Ovary (tissue), 10 donors: ENCODE measurements at places on chromosomes 2 and 18. TPM values are rescaled to one million over a fixed set of nuclear protein-coding genes. Genes with fewer than 3 reads are reported as not detected.

DNA sequence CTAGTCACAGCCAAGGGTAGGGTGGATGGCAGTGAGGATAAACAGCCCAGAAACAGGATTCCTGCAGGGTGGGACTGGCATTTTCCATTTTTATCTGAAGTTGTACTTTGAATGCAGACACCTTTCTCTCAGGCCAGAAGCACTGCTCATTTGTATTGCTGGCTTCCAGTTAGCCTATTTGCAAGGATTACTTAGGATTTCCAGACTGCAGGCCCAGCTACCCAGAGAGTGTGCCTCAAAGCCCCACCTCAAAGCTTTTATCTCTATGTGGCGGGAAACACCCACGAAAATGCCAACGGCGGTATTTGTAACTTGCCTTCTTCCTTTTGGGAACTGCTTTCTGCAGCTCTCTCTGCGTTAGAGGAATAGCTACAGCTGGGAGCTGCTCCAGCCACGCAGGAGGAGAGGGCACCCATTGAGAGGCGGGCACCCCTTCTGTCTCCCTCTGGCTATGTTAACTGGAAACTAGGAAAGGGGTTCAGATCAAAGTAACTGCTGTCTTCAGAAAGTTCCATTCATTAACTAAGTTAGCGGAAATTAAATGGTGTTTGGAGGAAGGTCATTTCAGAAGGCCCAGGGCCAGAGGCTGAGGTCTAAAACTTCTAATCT lies 144.9 kb downstream of the TGIF1 start:
- DNase-seq = peak; percentile 47

GRCh38 chr18:8943900-8944870 lies 158.3 kb upstream of the NDUFV2 start:
- DNase-seq = no peak

DNA sequence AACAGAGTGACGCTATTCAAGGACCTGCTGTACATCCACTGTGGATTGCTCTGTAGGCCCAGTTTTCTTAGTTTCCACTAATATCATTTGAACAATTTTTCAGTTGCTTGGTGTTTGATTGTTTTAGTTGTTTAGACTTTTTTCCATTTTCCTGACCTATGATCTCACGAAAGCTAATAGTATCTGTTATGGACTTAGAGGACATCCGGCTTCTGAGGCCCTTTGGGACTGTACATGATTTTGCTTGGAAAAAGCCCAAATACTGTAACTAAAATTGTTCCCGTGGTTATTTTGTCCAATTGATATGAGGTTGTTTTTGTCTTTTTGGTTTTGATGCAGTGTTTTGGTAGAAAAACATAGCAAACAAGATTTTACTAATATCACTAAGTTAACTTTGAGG lies 174.6 kb downstream of the PLCL1 start:
- no peak for DNase-seq

DNA sequence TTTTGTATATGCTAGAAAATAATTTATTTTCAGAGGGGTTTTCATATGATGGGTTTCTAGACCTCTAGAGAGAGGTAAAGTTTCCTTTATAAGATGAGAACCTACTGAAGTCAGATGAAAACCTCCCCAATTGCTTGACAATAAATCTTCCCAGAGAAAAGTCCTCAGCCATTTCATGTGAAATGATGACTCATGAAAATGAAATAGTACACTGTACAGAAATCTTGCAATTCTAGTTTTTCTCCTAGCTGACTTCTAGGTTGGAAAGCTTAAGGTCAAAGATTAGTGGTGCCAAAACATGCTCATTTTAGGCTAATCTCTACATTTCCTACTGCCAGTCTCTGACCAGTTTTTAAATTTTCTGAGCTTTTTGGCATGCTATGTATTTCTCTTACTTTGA lies 826.5 kb upstream of the FSHR start:
- DNase-seq = no peak

DNA sequence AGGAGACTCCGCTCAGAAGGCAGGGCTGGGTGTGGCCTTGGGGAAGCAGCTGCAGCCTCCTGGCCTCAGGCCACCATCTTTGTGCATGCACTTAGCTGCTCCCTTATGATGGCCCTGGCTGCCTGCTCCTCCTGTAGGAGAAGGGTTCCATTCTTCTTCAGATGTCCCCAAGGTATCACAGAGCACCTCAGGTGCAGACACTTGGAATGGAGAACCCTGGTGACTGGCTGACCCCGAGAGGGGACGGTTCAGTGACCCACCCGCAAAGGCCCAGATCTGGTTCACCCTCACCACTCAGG lies 9.6 kb downstream of the GPAT2 start:
- DNase-seq = no peak

- no peak for DNase-seq
Measured at GRCh38 chr2:172561270-172561669, 5.4 kb downstream of the PDK1 start.

- DNase-seq = no peak
Measured at GRCh38 chr2:81598453-81598852, 1293.9 kb upstream of the LRRTM1 start.

ENOSF1 gene
- 29.2 TPM for polyA plus RNA-seq

- no peak for DNase-seq
Measured at GRCh38 chr18:61847164-61847791, 45.5 kb downstream of the RNF152 start.

PID1 gene
- 24.7 TPM for polyA plus RNA-seq

GPR39 gene
- polyA plus RNA-seq = 0.43 TPM

- DNase-seq = no peak
Measured at GRCh38 chr2:28716265-28716865, 35.3 kb upstream of the PPP1CB start.

DNA sequence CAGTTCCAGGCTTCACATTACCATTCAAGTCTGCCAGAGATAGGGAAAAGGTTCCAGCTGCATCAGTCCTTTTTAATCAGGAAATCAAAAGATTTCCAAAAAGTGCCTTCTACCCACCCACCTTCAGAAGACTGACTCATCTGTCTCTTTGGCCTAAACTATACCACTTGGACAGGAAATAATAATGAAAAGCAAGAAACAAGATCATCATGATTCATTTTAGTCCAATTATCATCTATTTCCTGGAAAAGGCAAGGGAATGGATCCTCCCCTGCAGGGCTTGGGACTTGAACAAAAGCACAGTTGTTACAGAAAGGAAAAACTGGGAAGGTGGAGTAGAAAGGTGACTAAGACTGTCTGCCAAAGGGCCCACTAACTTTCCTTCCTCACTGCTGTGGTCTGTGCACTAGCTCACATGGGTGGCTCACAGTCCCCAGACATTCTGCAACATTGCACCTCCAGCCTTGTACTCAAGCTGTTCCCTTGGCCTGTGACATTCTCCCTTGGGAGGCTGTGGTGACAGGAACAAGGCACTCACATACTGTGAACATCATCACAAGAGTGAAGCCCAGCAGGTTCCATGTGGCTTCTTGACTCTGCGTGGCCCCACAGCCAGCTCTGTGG lies 75.3 kb downstream of the VSNL1 start:
- no peak for DNase-seq

ASXL2 gene
- polyA plus RNA-seq = 3.0 TPM

DNA sequence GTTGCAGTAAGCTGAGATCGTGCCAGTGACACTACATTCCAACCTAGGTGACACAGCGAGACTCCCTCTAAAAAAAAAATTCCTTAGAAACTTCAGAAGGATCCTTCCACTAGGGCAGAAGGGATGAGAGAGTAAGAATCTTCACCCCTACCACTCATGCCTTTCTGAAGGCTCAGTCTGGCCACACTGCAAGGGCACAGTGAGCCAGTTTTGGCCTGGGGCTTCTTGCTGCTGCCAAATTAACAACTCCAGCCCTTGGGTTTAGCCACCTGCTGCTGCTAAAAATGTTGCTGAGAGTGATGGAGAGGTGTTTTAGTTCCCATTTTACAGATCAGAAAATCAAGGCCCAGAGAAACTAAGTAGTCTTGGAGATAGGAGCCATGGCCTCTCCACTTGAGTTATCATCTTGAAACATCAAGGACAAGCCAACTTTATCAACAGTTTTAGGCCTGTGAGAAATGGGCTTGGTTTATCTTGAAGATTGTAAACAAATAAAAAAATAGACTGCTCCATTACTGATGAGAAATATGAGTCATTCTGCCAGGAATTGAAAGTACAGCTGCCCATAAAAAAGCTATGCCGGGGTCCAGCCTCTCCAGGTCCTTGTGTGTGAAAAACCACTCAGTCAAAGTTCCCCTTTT lies 31.9 kb upstream of the CASP8 start:
- no peak for DNase-seq

GRCh38 chr2:165524720-165525119 lies 55.2 kb downstream of the CSRNP3 start:
- DNase-seq = no peak

IL37 gene
- not detected for polyA plus RNA-seq

GRCh38 chr2:144484201-144484948 lies 35.5 kb downstream of the ZEB2 start:
- DNase-seq = no peak

DNA sequence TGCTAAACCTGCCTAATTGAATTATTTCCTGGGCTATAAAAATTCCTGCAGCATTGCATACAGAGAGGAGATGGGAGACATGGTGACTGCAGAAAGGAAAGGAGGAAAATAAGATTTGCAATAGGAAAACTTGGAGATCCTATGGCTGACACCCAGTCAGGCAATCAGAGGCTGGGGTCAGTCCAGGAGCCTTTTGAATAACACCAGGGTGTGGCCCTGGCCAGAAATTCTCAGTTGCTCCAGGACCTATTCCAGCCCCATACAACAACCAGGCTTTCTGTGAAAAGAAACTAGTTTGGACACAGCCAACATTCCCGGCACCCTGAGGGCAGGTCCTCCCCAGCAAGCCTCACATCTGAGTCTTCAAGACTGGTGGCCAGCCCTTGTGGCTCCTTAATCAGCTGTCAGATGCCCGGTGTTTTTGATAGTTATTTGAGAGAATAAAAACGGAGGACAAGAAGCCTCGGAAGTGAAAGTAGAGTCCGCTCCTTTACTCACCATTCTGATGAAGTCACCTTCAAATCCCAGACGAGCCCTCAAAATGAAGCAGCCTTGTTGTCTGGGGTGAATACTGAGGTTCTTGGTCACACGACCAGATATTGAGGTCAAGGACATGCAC lies 31.1 kb upstream of the GMCL1 start:
- peak; percentile 46 for DNase-seq

GLS gene
- polyA plus RNA-seq = 56.1 TPM

GRCh38 chr2:166373951-166374350 lies 1.8 kb downstream of the SCN9A start:
- DNase-seq = no peak

LIPG gene
- polyA plus RNA-seq = 0.94 TPM

MFSD2B gene
- polyA plus RNA-seq = not detected

HOXD10 gene
- polyA plus RNA-seq = 1.1 TPM

ALLC gene
- 1.2 TPM for polyA plus RNA-seq

DNA sequence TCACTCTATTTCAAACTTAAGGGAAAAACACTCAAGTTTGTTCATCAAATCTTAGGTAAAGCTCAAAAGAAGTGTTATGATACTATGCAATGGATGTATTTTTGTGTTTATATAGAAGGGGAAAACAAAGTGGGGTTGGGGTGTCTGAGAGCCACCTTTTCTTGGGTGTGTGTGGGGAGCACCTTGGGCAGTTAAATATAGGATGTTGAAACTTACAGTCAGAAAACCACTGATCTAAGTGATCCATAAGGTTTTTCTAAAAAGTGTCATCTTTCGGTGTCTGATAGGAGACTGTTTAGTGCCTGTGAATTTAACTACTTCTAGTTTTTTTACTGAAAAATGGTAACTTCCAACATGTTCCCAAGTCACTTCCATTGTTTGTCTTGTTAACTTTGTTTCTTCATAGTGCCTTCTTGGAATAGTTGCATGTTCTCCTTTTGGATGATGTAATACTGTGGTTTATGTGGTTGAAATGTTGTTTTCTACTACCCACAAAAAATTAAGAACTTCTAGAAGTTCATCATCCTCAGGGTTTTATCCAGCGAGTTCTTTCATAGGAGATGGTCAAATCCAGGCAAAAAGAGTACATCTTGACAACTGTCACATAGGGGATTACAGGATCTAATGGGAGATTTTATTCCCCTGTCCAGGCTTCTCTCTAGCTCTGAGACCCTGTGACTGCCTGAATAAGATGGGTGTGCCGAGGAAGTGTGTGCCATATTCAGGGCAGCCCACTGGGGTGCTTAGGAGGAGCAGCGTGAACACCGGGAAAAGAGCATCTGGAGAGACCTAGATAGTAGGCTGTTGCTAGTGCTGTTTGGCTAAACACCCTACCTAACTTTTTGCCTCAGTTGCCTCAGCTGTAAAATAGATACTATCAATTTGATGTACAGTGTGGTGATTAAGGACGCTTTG lies 46.2 kb downstream of the CAB39 start:
- no peak for DNase-seq

- DNase-seq = no peak
Measured at GRCh38 chr2:98089941-98090340, 3.0 kb downstream of the VWA3B start.

SLC16A14 gene
- 8.1 TPM for polyA plus RNA-seq

- DNase-seq = no peak
Measured at GRCh38 chr2:54611830-54612545, 111.5 kb upstream of the EML6 start.

DNA sequence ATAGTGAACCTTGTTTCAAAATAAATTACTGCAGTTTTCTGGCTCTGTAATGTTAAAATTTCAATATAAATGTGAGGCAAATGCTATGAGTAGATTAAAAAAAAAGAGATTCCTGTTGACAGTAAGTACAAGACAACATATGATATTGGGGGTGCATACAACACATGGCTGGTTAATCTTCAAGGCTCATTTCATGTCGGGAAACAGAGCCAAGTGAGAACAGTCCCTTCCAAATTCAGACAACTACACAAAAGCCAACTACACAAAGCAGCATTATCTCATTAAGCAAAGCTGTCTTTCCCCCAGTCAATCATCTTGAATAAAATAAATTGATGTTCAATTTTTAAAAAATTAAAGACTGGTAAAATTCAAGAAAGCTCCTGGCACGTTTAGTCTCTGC lies 549.2 kb downstream of the CCDC85A start:
- DNase-seq = no peak

ALPI gene
- not detected for polyA plus RNA-seq

- no peak for DNase-seq
Measured at GRCh38 chr2:68911709-68912108, 40.5 kb upstream of the BMP10 start.

DNA sequence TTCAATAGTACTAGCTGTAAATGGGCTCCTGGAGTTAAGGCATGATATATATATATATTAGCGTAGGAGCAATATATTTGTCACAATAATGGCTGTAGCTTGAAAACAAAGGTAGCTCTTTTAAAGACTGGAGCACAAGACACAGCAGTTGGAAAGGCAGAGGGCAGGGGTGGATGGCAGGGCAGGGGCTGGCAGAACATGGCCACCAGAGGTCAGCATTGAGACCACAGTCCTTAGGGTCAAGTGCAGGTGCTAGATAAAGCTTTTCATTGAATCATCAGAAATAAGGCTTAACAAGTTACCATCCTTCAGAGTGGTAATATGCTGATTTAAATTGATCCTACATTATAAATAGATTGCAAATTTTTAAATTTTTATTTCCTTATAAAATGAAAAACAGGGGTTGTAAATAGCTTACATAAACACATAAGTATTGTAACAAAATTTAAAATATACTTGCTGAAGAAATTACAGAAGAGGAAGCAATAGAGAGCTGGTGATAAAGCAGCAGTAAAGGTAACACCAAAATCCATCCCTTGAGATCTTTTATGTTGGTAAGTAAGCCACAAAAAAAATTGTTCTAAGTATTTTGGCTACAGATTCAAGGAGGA lies 161.2 kb upstream of the PIEZO2 start:
- no peak for DNase-seq

- DNase-seq = no peak
Measured at GRCh38 chr2:99818842-99819241, 323.5 kb downstream of the AFF3 start.
